Left lung (tissue), 14 donors: ENCODE measurements at places on chromosomes 6 and 20. TPM values are rescaled to one million over a fixed set of nuclear protein-coding genes. Genes with fewer than 3 reads are reported as not detected.

GRCh38 chr20:34871966-34872621 lies 562 bp downstream of the GGT7 start:
- H3K36me3 ChIP-seq, result no peaks in the 10 kb centered on the region
- H3K4me1 ChIP-seq, result peaks cover 10% of the 10 kb centered on the region
- DNase-seq, result no peak
- no peaks in the 10 kb centered on the region for H3K27me3 ChIP-seq
- no peak overlapping the region for H3K27ac ChIP-seq
- peak overlapping the region; percentile 71 for H3K4me3 ChIP-seq

GRCh38 chr6:95576218-95576997 lies 927 bp upstream of the MANEA start:
- H3K27ac ChIP-seq, result peak overlapping the region; percentile 94
- H3K4me1 ChIP-seq, result no peaks in the 10 kb centered on the region
- H3K36me3 ChIP-seq, result no peaks in the 10 kb centered on the region
- H3K4me3 ChIP-seq, result peak overlapping the region; percentile 68

GRCh38 chr6:53326372-53327016 lies 22.3 kb downstream of the ELOVL5 start:
- DNase-seq, result no peak
- no peak overlapping the region for H3K4me3 ChIP-seq
- H3K27ac ChIP-seq, result peak overlapping the region; percentile 22

DNA sequence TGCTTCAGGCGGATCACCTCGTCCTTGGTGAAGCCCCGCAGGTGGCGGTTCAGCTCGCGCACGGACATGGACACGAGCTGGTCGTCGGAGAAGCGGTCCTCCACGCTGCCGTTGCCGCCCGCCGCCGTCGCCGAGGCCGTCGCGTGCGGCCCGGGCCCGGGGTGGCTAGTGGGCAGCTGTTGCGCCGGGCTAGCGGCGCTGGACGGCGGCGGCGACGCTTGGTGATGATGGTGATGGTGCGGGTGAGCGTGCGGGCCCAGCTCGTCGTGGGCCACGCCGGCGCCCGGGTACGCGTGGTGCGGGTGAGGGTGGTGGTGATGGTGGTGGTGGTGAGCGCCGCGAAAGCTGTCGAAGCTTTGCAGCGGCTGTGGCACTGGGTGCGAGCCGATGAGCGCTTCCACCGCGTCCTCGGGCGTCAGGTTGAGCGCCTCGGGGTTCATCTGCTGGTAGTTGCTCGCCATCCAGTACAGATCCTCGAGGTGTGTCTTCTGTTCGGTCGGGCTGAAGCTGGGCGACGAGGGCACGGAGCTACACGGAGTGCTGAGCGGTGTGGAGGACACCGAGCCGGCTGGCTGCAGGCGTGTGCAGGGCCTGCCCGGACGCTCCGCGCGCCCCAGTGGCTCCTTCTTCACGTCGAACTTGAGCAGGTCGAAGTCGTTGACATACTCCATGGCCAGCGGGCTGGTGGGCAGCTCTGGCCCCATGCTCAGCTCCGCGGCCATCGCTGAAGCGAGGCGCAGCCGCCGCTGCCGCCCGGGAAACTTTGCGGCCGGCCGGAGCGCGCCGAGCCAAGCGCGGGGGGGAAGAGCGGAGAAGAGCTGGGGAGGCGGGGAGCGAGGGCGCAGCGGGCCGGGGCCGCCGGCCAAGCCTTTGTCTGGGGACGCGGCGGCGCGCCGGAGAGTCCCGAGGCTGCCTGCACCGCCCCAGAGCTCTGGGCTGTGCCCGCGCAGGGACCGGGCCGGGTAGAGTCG lies 622 bp downstream of the MAFB start:
- H3K4me1 ChIP-seq, result peaks cover 5% of the 10 kb centered on the region
- H3K4me3 ChIP-seq, result peak overlapping the region; percentile 55
- H3K36me3 ChIP-seq, result peaks cover 19% of the 10 kb centered on the region
- H3K27me3 ChIP-seq, result peaks cover 99% of the 10 kb centered on the region
- H3K27ac ChIP-seq, result peak overlapping the region; percentile 98

DNA sequence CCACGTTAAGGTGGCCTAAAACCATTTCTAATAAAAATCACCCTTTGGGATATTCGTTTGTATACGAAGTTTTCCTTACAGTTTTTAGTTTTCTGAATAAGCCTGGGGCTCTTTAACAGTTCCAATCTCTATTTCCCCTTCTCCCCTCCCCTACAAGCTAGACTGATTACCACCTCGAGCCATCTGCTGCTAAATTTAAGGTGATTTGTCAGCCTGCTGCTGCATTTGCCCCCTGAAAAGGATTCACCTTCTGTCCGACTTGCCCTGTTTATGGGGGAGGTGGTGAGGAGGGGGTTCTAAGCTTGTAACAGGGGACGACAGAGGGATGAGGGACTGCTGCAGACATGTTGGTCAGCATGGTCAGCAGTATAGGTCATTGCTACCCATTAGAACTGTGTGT lies 146.3 kb downstream of the JARID2 start:
- H3K4me1 ChIP-seq, result peaks cover 6% of the 10 kb centered on the region
- no peak overlapping the region for H3K4me3 ChIP-seq
- no peak for DNase-seq

GRCh38 chr6:14118446-14118845 lies 874 bp downstream of the CD83 start:
- no peaks in the 10 kb centered on the region for H3K27me3 ChIP-seq
- no peak for DNase-seq
- no peak overlapping the region for H3K4me3 ChIP-seq
- no peak overlapping the region for H3K27ac ChIP-seq
- peaks cover 54% of the 10 kb centered on the region for H3K4me1 ChIP-seq

DNA sequence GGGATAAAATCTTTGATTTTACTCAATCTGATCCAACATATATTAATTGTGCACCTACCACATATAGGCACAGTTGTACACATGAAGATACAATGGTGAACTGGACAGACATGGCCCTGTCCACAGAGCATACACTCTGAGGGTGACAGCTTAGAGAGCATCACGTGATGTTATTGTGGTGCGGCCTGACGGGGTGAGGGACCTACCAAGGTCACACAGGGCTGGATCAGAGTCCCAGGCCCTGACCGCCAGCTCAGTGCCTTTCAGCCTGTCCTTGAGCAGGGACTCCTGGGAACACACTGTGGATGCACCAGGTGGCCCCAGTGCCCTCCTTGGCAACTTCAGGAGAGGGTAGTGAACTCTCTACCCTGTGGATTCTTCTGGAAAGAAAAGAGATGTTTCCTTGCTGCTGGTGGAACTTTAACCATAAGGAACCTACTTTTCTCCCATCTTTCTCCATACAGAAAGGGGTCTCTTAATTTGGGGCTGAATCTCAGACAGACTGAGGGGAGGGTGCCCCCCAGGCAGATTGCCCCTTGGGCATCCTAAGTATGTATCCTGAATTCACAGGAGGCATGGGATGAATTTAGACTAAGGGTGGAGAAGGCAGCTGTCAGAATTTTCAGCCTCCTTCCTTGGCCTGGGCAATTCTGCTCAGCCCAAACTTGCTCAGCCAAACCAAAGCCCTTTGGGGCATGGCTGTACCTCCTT lies 26.5 kb downstream of the PCK1 start:
- no peaks in the 10 kb centered on the region for H3K4me1 ChIP-seq
- no peaks in the 10 kb centered on the region for H3K36me3 ChIP-seq
- no peak overlapping the region for H3K27ac ChIP-seq

- H3K4me1 ChIP-seq, result peaks cover 24% of the 10 kb centered on the region
- H3K4me3 ChIP-seq, result no peak overlapping the region
- H3K36me3 ChIP-seq, result no peaks in the 10 kb centered on the region
- no peak for DNase-seq
Measured at GRCh38 chr6:27758491-27758890, 153.7 kb downstream of the OR2B2 start.

GRCh38 chr6:83590416-83590815 lies 78.1 kb downstream of the PRSS35 start:
- H3K27me3 ChIP-seq, result no peaks in the 10 kb centered on the region
- DNase-seq, result no peak
- peaks cover 3% of the 10 kb centered on the region for H3K4me1 ChIP-seq
- H3K27ac ChIP-seq, result no peak overlapping the region
- H3K36me3 ChIP-seq, result no peaks in the 10 kb centered on the region

DNA sequence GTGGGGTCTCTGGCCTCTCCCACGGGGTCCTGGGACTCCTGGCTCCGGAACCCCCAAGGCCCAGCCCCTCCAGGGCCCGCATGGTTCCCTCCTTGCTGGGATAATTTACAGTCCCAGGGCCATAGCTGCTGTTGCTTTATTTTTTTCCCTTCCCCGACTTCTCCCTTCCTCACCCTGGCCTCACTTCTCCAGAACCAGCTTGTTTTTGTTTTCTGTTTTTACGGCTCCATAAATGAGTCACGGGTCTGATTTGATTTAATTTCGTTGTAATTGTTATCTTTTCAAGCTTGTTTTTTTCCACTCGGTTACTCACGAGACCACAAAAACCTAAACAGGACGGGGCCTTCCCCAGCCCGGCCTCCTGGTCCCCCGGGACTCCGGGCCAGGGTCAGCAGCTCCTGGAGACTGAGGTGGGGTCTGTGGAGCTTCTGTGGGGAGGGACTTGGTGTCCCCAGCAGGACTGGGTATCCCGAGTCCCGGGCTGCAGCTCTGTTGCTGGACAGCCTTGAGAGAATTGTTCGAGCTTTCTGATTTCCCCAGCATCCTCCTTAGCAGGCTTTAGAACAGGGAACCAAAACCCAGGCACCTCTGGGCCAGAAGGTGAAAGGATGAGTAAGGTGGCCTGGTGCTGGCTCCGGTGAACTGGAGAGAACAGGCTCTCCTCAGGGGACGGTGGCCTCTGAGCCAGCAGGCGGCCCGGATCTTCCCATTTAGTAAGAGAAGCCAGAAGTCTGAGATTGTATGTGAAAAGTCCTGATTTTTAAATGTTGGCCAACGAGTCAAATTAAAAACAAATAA lies 94.9 kb downstream of the CEBPB start:
- H3K36me3 ChIP-seq, result no peaks in the 10 kb centered on the region
- H3K4me3 ChIP-seq, result no peak overlapping the region
- no peak for DNase-seq
- no peaks in the 10 kb centered on the region for H3K27me3 ChIP-seq

The STX11 gene
- 31.3 TPM for total RNA-seq
